IPS-NIHi11 (cell line): ENCODE measurements at places on chromosomes 7 and 10.

- no peak for DNase-seq
Observed at GRCh38 chr7:38565289-38565688, 65.9 kb downstream of the AMPH start.

DNA sequence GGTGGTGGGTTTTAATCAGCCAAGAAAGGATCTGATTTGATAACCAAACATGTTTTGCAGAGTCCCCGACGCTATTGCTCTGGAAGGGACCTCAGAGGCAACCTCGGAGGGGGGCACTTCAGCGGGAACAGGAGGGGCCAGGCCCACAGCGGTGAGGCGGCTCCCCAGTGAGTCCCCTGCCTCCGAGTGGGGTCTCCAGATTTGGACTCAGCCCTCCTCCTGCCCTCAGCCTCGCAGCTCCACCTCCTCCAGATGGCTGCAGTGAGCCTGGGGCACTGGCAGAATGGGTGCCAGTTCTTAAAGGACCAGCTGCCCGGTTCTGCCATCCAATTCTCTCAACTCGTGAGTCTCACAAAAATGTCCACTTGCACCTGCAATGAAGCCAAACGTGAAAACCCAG, 61.0 kb upstream of the NANOS1 start:
- DNase-seq: no peak

DNA sequence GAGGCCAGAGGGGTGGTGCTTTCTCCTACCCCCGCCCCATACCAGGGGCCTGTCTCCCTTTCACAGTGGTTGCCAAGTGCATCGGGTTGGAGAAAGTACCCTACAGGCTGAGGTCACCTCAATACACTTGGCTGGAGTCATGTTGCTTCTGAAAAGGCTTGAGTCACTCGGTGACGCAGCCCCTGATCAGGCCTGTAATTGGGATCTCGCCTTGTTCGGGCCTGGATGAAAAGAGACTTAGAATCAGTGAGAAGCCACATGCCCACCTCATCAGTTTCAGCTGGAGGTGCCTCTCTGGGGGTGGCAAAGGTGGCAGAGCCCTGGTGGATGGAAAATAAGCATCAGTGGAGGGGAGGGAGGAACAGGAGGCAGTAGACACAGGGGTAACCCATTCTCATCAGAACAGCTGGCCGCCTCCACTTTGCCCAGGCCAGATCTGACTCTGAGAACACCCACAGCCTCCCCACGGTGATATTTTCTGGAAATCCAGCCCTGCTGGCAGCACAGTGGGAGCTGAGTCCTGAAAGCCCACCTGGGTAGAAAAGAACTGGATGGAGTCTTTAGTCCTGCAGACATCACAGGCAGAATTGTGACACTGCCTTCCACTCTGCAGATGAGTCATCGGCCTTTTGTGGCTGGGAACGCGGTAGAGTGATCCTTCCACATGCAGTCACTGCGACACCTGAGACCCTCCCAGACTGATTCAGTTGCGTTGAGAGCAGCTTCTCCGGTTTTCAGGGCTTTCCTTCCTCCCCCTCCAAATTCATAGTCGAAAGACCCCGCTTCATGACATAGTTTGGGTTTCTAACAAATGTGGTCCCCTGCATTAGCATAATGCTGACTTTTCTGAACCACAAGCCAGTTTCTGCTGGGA, 108.0 kb downstream of the GRK5 start:
- DNase-seq: peak; percentile 72

DNA sequence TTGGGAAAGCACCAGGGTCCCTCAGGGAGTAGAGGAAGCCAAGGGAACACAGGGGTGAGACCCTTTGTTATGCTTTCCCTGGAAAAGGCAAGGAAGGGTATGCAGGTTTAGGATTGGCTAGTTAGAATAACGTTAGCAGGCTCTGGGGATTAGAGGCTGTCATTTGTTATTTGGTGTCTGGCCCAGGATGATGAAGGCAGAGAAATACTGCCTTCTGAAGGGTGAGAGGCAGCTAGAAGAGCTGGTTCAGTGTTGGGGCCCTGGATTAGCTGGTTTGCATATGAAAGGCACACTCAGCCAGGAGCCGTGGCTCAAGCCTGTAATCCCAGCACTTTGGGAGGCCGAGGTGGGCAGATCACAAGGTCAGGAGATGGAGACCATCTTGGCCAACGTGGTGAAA, 3.0 kb upstream of the PILRA start:
- peak; percentile 43 for DNase-seq

GRCh38 chr7:97407106-97407505, 289.6 kb downstream of the SDHAF3 start:
- DNase-seq: no peak

GRCh38 chr7:38398725-38399321, 125.4 kb upstream of the TARP start:
- peak; percentile 71 for DNase-seq

GRCh38 chr7:95899919-95900513, 127.7 kb downstream of the DYNC1I1 start:
- DNase-seq: peak; percentile 67

- no peak for DNase-seq
Observed at GRCh38 chr7:112494656-112495055, 13.9 kb downstream of the LSMEM1 start.
